ENCODE measurements at places on chromosomes 12 and 14.

GRCh38 chr12:7612851-7613250 is 52.9 kb downstream of the APOBEC1 start:
- no peak for DNase-seq

- no peak for DNase-seq
These were observed 268.3 kb upstream of the CPNE8 start for GRCh38 chr12:39173726-39174125.

DNA sequence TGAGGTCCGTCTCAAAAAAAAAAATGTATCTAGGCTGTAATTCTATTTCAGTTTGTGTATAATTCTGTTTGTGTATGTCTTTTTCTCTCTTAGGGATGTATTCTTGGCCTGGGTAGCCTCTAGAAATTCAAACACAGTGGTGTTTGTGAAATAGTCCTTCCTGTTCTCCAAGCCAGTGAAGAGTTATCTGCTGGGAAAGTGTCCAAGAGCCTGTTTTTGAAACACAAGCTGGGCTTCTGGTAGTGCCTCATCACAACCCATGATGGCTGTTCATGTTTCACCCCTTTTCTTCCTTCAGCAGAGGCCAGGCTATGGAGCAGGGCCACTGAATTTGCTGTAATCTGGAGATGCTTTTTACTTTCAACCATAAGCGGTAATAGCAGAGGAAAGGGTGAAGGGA is 14.7 kb downstream of the METTL3 start:
- no peak for DNase-seq

DNA sequence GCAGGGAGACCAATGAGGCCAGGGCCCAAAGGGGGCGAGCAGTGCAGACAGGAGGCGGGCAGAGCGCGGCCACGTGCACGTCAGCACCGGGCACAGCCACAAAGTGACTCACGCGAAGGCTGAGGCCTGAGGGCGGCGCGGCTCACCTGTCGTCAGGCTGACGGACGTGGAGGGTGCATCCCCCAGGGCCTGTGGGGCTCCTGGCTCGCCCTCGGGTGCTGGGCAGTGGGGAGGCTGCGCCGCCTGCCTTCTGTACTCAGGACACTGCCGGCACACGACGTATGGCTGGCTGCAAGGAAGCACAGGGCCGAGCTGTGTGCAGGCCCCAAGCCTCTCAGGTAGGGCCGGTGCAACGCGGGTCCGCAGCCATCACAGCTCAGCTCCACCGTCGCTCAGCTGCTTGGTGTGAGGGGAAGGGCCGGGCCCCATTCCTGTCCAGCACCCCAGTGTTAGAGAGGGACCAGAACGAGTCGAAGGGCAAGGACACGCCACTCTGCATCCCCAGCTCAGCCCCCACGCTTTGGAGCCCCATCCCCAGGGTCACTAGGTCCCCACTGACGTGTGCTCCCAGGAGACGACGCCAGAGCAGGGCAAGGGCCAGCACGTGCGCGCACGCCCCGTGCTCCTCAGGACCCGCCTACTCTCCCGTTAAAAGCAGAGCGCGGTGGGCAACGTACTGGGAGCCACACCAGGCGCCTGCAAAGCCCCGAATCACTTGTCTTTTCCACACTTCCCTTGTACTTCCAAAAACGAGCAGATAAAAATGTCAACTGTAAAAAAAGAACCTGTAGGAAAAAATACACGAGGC is 24.8 kb upstream of the GOLGA3 start:
- no peak for DNase-seq

DNA sequence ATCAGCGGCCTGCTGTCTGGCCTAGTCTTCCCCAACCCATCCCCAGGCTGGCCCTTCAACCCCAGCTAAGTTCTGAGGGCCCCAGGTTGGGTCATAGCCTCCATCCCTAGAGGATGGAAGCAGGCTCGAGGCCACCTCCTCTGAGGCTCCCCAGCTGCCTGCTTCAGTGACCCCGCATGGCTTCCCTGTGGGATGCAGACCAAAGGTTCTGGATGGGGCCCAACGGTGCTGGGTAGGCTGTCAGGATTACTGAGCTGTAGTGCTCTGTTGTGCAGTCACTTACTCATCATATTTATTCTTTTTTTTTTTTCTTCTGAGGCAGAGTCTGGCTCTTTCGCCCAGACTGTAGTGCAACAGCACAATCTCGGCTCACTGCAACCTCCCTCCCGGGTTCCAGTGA is 92.0 kb downstream of the IRF2BPL start:
- no peak for DNase-seq

DNA sequence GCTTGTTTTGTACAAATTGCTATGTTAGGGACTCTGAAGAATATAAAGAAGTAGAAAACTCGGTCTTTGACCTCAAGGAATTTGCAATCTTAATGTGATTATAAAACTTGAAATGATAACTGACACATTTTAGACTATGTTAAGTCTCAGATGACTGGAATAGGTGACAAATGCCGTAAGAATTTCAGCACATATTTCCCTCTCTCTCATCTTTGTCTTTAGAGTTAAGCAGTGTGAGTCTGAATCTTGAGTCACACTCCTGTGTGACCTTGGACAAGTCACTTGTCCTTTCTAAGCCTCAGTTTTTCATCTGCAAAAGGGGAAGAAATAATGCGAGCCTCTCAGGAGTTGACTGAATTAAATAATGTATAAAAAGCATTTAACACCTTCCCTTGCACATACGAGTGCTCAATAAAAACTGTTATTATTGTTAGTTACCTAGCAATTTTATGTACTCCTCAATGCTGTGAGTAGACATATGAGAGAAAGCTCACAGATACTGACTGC is 103.7 kb downstream of the DYRK2 start:
- no peak for DNase-seq

- DNase-seq, result no peak
These were observed 58.2 kb downstream of the ESR2 start for GRCh38 chr14:64235652-64236640.

DNA sequence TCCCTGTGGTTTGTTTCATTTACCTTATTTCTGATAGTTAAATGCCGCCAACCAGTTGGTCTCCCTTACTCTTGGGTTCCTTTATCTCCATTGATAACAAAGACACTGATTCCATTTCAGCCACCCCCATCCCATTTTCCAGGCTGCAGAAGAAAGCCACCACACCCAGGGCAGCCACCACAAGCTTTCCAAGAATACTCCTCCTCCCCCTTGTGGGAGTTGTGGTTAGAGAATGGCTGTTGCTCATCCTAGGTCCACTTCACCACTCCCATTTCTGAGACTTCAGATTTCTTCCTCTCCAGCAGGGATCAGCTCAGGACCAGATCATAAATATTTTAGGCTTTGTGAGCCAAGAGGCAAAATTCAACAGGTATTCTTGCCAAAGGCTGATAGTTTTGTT is 73.9 kb downstream of the ANO4 start:
- no peak for DNase-seq

- no peak for DNase-seq
These were observed 293.1 kb upstream of the FKBP4 start for GRCh38 chr12:2501464-2502191.

DNA sequence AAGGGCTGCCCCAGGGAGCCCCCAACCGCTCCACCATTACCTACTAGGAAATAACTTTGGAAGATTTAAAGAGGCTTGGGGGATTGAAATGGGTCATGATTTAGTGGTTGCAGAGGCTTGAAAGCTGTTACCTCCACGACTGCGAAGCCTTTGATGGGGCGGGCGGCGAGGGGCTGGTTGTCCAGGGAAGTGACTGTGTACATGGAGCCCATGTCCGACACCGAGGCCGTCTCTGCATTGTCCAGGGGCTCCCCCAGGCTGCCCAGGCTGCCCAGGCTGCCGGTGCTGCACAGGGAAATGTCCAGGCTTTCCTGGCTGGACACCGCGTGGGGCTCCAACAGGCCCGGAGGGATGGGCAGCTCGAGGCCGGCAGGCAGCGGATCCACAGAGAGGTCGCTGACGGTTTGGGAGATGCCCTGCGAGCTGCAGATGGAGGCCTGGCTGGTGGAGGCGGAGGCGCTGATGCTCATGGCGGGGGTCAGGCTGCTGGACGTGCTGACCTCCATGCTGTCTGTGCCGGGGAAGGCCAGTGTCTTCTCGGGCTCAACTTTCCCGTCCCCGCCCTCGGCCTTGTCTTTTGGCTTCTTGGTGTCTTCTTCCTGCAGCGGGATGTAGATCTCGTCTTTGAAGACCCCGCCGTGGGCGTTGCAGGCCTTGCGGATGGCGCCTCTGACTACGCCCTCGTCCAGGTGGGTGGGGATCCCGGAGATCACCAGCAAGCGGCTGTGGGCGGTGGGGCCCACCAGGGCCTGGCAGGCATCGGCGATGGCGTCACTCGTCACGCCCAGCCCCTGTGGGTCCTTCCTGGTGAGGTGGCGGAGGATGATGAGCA is 58.9 kb downstream of the TRAFD1 start:
- DNase-seq, result no peak

DNA sequence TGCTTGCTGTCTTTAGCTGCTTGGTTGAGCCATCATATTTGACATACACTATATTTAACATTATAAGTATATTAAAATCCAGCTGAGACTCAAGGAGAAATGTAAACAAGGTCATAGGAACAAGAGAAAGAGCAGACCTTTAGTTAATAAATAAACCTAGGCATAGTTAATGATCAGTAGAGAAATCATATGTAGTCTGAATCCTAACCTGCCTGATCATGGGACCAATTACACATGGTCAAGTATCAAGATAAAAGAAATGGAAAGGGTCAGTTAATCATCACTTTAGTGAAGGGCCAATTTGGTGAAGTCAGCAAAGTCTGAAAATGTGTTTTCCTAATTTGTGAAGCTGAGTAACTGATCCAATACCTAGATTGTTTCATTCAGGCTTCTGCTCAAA is 7.5 kb downstream of the RNF212B start:
- DNase-seq, result no peak

DNA sequence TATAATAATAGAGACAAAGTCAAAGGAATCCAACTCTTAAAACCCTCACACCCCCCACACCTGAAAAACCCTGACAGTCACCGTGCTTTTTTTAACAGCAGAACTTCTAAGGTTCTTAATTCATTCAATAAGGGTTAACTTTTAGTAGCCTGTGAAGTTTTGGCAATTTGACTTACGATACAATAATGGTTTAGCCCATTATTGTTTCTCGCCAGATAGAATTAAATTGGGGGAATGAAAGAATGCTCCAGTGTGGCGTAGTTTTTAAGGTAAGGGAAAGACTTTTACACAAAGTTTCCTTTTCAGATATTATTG is 604 bp upstream of the MAGOHB start:
- no peak for DNase-seq

DNA sequence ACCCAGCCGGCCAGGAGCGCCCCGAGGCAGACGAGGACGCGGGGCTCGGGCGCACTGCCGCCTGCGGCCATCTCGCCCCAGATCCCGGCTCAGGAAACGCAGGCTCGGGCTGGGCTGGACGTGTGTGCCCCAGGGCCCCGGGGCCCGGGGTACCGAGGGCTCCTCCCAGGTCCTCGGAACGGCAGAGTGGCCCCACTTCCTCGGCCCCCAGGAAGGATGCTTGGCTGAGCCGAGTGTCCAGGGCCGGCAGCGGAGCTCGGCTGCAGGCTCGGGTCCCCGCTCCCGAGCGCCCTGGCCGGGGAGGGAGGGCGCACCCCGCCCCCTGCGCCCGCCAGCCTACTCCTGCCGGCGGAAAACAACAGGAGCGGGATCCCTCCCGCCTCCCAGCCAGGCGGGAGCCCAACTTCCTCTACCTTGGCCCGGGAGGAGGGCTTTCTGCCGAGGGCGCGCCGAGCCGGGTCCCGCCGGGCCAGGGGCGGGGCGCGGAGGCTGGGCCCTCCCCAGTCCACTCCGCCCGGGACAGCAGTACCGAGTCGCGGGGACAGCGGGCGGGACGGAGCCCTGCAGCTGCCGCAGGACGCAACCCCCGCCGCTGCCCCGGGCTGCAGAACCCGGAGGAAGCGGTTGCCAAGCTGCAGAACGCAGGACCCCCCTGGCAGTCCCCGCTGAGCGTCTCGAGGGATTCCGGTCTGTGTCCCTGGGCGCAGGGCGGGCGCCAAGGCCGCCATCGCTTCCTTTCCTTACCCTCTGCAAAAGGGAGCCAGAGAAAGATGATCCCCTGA is at the start of gene VSIG10:
Gene VSIG10 (minus strand): TSS at position 411 of the 782 bp plus-strand sequence. CDS start 340 bp downstream, at position 71.
- peak; percentile 80 for DNase-seq

DNA sequence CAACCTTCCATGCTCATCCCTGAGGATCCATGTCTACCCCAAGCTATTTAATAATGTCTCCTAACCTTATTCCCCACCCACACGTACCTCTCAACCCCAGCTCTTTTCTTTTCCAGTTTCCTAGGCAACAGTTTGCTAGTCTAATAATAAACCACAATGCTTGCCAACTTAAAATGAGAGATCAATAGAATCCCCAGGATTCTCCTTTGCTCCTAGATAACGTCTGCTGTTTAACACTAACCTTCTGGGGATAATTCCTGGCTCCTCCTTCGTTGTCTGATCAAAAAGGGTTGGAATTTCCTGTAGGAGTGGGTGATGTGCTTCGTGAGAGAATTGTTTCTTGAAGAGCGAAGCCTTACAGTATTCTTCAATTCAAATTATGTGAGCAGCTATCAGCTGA is 42.2 kb upstream of the DBX2 start:
- no peak for DNase-seq

- no peak for DNase-seq
These were observed 39.2 kb downstream of the BCL11B start for GRCh38 chr14:99232714-99233214.

GRCh38 chr14:50006141-50006540 is 110.2 kb downstream of the VCPKMT start:
- no peak for DNase-seq

- DNase-seq, result no peak
These were observed 52.5 kb downstream of the SPIC start for GRCh38 chr12:101527682-101528081.

DNA sequence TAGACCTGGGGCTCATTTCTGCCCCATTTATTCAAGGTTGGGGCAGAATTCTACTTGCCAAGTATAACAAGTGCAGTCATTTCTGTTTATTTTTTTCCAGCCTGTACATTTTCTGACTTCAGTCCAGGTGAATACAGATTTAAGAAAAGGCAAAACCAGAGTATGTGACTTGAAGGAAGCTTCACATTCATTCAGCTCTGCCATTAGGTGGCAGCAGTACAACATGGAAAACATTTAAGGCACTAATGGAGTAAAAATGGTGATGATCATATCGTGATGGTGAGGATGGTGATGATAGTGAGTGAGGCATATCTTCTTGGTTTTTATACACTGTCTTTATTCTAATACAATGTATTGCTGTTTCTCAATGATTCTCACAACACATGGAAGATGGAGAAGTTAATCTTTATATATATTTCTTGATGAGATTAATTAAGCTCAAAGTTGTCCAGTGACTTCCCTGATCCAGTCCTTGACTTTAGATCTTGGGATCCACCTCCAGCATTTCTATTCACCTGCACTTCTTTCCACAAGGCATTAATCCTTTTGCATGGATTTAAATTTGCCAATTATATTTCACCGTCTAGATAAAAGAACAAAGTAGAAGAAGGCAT is 176.7 kb upstream of the SEL1L start:
- peak; percentile 71 for DNase-seq

DNA sequence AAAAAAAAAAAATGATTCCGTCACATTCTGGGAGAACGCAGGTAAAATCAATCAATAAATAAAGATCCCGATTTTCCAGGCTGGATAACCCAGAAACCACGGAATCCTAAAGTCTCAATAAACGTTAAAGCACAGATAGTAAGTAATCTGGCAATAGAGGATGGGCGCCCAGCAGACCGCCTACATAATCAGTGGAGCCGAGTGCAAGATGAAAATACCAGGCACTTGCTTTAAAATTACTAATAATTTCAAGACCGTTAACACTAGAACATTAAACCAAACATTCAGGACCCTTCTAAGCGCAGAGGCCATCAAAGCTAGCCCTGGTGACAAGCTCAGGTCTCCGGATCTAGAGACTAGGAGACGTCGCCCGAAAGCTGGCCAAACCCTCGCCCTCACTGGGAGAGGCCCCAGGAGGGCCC is 1.2 kb upstream of the DCAF11 start:
- DNase-seq, result no peak

Measured in SK-N-DZ (cell line).